ENCODE measurements at places on chromosomes 2 and 18.

- no peak for DNase-seq
Observed at GRCh38 chr2:190350371-190350770, 7.0 kb downstream of the INPP1 start.

DNA sequence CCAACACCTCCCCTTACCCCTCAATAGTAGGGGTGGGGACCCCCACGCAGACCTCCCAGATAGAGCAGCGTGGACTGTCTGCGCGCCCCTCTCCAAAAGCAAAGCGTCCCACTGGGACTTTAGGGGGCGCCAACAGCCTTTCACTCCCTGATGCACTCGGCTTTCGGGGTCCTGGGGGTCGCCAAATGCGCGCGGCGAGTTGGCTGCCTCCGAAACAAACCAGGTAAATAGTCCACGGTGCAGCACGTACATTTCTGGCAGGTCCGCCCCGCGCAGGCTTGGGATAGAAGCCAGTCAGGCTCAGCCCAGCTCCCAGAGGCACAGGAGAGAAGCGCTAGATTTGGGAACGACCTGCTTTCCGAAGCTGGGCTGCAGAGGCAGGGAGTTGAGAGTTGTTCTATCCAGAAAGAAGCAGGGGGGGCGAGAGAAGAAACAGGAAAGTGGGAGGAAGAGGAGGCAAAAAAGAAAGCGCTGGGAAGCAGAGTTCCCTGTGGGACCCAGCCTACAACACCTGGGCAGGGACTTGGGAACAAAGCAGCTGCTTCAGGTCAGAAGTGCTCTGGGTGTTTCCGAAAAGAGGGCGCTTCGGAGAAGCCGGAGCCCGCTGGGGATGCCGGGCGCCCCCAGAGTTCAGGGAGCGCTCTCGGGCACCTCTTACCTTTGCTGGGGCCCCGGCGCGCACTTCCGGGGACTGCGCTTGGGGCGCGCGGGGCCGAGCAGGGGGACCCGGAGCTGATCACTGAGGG, 544 bp downstream of the EVA1A start:
- no peak for DNase-seq

- no peak for DNase-seq
Observed at GRCh38 chr2:123747326-123747725, 277.8 kb upstream of the CNTNAP5 start.

DNA sequence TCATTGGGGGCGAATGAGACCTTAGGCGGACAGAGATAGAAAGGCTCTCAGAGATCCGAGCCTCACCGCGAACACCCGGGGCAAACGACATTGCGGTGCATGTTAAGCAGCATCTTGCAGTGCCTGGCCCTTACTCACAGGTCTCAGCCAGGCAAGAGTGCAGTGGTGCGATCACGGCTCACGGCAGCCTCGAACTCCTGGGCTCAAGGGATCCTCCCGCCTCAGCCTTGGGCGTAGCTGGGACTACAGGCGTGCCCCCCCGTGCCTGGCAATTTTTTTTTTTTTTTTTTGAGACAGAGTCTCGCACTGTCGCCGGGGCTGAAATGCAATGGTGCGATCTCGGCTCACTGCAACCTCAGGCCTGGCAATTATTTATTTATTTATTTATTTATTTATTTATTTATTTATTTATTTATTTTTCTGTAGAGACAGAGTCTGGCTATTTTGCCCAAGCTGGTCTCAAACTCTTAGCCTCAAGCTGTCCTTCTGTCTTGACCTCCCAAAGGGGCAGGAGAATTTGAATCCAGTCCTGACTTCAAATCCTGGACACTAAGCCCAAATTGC, 1.3 kb downstream of the LAMA3 start:
- DNase-seq: no peak

DNA sequence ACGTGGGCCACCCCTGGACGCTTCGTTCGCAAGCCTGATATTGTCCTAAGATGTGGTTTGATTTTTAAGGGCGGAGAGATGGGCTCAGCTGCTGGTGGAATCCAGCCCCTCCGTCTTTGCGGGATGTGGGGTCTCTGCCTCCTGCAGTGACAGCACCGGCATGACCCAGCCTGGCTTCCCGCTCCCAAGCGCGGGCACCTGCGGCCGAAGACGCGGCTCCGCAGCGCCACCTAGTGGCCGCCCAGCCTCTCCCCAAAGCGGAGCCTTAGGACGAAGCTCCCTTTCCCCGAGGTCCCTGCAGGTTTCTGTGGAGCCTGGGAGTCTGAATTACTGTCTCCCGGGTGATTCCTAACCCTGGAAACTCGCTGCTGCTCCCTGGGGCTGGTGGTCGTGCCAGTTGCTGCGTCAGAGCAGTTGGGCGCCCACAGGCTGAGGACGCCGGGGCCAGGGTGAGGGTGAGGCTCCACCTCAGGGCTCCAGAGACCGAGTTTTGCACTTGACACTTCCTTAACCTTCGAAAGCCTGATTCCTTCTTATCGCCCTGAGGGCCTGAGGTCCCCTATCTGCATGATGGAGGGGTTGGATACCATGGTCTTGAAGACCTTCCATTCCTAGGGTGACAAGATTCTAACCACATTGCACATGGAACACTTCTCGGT, 137.5 kb downstream of the TPO start:
- peak; percentile 13 for DNase-seq

DNA sequence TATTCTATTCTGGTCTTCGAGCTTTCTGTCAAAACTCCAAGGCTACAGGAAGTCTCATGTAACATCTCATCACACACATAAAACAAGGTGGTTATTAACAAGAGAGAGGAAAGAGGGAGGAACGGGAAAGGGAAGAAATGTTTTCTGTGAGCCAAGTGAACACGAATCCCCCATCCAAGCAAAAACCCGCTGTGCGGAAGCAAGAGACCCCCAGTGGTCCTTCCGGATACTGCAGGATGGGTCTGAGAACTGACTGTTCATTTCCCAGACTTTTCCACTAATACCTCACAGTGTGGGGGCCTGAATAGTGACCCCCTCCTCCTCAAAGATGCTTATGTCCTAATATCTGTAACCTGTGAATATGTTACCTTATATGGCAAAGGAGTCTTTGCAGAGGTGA, 19.0 kb upstream of the DIPK1C start:
- no peak for DNase-seq

- DNase-seq: no peak
Observed at GRCh38 chr2:168717790-168718502, 84.5 kb upstream of the NOSTRIN start.

GRCh38 chr2:53422979-53423378, 344.6 kb upstream of the CHAC2 start:
- no peak for DNase-seq

- no peak for DNase-seq
Observed at GRCh38 chr2:185388226-185388625, 350.4 kb upstream of the FSIP2 start.

- no peak for DNase-seq
Observed at GRCh38 chr2:170377500-170378207, 199.7 kb downstream of the MYO3B start.

- no peak for DNase-seq
Observed at GRCh38 chr2:64637931-64638330, 15.8 kb downstream of the SERTAD2 start.

DNA sequence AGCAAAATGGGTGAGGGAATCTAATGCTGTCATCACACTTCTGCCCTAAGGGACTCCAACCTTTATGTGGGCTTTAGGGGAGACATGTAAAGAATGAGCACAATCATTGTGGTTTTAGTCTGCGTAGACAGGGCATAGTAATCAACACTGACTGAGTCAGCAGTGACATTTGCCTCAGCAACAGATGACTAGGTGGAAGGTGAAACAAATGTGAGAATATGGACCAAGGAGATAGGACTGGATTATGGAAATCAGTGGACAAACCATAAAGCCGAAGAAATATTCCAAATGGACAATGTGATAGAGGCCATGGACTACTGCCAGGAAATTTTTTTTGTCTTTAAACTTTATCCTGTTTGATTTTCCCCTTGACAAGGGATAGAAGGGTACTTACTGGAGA, 83.9 kb downstream of the PDK1 start:
- no peak for DNase-seq

DNA sequence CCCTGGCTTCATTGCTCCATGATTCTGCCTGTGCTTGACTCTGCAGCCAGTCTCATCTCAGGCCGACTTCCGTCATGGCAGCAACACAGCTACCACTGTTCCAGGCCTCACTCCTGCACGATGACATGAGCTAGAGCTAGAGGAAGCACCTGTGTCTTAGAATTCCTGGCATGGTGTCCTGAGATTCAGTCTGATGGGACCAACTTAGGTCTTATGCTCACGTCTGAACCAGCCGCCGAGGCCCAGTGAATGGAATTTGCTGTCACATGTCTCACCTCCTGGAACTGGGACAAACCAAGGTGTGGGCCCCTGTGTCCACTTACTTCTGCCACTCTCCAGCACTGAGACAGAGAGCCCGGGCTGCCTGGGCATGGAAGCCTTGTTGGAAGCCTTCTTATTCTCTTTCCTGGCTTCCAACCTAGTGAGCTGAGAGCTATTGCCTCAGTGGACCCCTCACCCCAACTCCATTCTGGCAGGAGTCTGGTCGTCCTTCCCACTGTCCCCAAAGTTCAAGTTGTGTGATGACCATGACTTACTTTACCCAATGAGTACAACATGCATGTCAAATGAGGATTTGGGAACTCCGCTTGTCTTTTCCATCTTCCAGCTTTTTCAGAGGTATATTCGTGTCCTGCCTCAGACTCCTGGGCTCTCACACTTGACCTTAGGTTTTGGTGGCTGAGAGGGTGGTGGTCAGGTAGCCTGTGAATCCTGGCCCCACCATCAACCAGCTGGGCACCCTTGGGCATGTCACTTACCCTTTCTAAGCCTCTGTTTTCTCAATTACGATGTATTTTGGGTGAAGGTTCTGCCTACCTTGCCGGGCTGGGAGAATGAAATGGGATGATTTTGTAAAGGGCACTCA, 39.1 kb upstream of the HS6ST1 start:
- no peak for DNase-seq

DNA sequence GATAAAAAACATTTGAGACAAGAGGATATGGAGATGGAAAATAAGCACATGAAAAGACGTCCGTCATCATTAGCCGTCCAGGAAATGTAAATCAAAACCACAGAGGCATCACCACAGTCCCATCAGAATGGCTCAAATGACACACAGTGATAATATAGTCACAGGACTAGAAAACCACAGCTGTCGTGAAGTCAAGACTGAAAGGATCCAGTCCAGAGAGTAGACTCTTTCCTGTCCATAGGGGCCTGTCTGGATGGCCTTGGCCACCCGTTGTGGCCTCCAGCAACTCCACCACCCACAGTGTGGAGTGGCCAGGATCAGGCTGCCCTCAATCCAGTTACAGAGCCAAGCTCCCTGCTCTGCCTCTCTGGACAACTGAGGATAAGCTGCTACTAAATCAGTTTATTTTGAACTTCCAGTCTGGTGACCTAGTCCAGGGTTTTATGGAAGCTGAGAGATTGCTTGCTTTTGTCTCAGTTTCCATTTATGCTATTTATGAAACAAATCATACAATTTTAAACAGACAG, 60.4 kb downstream of the RHOB start:
- DNase-seq: no peak

- DNase-seq: no peak
Observed at GRCh38 chr2:42042631-42043355, 5.0 kb upstream of the PKDCC start.

GRCh38 chr2:161138429-161138828, 21.8 kb upstream of the TANK start:
- DNase-seq: no peak

GRCh38 chr2:143607231-143608062, 478.2 kb downstream of the ARHGAP15 start:
- no peak for DNase-seq

DNA sequence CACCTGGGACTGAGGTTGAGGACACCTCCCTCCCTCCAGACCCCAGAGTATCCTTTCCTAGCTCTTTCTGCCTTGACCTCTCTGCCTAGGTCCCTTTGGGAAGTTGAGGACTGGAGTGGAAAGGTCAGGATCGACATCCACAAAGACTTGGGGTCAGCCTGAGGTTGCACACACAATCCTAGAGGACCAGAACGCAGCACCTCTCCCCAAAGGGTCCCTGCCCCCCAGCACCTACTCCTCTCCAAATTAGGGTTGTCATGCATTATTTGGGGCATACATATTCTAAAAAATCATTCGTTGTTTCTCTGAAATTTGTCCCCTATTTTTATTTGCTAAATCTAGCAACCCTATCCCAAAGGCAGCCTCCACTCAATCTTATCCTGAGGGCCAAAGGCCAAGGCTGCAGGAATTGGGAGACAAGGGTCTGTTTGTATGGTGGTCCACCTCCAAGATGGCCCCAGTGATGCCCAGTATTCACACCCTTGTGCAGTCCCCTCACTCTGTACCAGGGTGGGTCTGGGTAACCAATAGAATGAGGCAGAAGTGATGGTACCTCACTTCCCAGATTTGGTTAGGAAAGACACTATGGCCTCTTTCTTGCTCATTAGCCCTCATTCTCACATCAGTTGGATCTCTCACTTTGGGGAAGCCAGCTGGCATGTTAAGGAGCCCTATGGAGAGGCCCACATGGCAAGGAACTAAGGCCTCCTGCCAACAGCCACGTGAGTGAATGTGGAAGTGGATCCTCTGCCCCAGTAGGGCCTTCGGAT, 3.5 kb upstream of the CHRNG start:
- DNase-seq: no peak

DNA sequence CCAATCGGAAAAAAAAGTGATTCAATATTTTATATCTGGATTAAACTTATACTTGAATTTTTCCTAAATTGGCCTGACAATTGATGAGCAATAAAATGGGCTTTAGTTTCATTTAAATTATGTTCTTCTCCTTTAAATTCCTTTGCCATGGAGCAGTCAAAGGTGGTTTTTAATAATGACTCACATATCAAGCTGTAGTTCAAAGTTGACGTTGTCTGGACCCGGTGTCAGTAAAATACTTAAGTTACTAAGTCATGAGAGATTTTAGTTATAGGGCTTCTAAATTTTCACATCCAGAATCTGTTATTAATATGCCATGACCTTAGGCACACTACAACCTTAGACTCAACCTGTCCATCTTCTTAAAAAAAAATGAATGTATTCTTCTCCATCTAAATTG, 62.5 kb downstream of the CDH2 start:
- no peak for DNase-seq

DNA sequence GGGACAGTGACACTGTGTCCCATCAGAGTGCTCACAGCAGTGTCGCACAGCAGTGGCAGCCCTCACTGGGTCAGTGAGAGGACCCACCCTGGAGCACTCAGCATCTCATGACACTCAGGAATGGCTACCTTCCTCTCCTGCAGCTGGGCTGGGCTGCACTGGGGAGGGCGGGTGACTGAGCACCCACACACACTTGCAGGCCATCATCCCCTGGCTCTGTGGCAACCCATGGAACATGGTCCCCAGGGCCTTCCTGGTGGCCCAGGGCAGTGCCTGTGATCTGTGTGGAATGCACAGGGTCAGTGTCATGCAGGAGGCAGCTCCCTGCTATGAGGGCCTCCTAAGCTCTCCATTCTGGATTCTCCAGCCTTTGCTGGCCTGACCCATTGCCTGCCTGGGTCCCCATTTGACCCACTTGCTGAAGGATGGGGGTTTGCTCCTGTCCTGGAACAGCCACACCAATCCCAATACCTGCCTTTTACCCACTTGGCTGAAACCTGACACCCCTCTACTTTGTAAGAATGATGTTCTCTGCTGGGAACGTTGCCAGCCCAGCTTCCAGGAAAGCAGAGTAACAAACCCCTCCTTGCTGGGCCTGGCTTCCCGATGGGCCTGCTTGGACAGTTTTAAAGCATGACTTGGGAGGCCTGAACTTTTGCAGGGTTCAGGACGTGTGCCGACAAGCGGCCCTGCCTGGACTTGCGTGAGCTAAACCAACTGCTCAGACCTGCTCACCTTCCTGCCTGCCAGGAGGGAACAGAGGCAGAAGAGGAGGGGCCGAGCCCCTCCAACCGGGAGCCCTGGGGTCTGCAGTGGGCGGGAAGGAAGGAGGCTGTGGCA, 13.7 kb downstream of the HS6ST1 start:
- DNase-seq: no peak
